Transverse colon (tissue), 4 donors: ENCODE measurements at places on chromosomes 2 and 18. TPM values are rescaled to one million over a fixed set of nuclear protein-coding genes. Genes with fewer than 3 reads are reported as not detected.

CYP27A1 gene
- 92.4 TPM for total RNA-seq

ACVR1C gene
- 12.7 TPM for total RNA-seq

LCT gene
- 0.32 TPM for total RNA-seq

CROCC2 gene
- not detected for total RNA-seq

TUBA4B gene
- not detected for total RNA-seq

PSMA8 gene
- total RNA-seq, result not detected
